ENCODE measurements at places on chromosomes 2 and 18.

GRCh38 chr2:37872192-37872750, 52.8 kb upstream of the RMDN2 start:
- DNase-seq, result no peak

DNA sequence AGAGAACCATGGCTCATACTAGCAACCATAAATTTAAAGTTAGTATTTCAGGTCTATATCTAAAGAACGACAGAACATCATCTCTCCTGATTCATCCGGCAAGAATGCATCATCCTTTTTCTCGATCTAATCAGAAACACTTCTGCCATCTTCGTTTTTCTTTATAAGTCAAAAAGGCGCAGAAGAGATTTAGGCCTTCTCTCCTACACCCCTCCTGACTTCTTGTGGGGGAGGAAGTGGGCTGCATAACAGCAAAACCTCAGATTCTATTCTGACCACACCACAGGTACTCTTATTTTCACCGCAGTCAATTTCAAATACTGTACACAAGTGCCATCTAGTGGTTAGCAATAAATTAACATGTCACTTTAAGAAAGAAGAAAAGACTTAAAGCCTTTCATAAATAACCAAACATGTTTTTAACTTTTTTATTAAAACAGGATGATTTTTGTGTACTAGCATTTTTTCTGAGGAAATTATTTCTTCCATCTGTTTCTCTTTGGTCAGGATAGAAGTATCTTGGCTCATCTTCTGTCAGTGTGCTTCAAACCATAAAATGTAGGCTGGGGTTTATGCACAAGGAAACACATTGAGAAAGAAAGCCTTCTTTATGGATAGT, 48.4 kb upstream of the PIK3C3 start:
- no peak for DNase-seq

GRCh38 chr18:23311351-23312121, 141.6 kb upstream of the RIOK3 start:
- no peak for DNase-seq

DNA sequence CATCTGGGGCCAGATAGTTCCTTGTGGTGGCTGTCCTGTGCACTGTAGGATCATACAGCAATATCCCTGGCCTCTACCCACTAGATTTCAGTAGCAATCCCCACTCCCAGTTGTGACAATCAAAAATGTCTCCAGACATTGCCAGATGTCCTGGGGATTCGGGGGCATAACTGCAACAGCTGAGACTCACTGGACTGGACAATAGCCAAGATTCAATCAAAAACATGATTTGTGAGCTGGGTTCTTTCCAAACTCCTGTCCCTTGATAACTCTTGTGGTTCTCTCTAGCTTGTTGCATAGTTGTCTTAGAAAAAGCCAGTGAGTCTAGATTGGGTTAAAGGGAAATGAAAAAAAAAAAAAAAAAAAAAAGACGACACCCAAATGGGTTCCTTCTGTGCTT, 293.4 kb downstream of the CELF4 start:
- DNase-seq, result no peak

- no peak for DNase-seq
Measured at GRCh38 chr2:53188851-53189510, 578.6 kb upstream of the CHAC2 start.

- DNase-seq, result no peak
Measured at GRCh38 chr2:126986631-126987187, 88.0 kb downstream of the TEX51 start.

DNA sequence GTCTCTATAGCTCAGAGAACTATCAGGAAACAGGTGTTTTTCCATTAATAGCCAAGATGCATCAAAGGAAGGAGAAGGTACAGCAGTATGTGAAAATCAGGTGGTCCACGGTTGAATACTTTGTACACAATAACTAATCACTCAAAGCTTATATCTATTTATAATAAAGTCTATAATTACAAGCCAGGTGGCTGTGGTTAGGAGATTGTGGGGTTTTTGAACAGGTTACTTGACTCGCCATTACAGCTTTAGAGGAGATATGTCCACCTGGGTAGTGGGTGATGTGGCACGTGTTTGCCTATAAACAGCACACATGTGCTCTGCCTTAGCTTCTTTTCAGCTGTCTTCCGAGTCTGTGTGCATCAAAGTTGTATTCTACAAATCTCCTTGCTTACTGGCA, 892.2 kb upstream of the ZEB2 start:
- no peak for DNase-seq

DNA sequence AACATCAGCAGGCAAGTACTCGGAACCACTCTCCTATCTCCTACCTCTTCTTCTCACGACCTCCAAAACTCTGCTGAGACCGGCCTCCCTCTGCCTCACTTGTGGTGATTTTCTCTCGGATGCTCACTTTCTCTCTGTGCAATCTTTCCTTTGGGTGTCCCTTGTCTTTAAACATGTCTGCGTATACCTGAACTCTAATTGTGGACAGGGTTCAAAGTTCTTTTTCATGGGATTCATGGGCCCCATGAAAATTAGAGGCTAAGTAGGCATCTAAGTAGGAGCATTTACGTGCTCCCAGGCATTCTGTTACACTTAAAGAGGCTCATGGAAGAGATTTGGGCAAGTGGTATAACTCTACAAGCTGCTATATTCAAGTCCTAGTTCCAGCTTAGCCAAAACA, 2.1 kb upstream of the PPP1CB start:
- no peak for DNase-seq

DNA sequence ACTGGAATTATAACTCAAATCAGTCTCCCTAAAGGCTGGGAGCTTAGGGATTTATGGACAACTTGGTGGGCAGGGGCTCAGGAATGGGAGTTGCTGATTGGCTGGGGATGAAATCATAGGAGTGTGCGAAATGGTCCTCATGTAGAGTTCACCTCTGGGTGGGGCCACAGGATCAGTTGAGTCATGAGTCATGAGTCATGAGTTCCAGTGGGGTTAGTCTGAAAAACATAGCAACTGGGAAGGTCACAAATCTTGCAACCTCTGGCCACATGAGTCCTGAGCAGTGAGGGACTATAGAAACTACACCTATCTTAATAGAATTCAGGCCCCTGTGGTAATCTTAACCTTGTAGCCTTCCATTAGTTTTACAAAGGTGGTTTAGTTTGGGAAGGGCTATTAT, 383.3 kb downstream of the RBM43 start:
- DNase-seq, result no peak

DNA sequence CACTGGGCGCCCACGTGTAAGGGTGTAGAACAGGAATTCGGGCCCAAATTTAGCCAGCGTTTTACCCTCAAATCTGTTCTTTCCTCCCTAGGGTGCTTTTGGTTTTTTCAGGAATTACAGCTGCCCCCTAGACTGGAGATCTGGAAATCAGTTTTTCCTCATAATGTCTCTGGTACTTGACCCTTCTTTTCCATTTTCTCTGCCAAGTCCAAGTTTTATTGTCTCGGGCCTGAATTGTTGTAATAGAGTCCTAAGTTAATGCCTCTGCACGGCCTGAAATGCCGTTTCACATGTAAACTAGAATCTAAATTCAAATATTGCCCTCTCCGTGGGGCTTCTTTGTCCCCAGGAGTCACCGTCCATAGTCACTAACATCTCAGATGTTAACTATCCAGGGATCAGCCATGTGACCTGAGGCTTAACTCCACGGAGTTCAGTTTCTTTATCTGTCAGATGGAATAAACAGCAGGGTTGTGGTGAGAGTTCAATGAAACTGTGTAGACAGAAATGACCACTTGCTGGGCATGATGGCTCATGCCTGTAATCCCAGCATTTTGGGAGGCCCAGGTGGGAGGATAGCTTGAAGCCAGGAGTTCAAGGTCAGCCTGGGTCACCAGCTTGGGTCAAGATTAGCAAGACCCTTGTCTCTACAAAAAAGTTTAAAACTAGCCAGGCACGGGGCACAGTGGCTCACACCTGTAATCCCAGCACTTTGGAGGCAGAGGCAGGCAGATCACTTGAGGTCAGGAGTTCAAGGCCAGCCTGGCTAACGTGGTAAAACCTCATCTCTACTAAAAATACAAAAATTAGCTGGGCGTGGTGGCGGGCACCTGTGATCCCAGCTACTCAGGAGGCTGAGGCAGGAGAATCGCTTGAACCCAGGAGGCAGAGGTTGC, 12.7 kb upstream of the CABLES1 start:
- DNase-seq, result no peak

GRCh38 chr2:32671885-32672533, 44.2 kb downstream of the TTC27 start:
- DNase-seq, result no peak

DNA sequence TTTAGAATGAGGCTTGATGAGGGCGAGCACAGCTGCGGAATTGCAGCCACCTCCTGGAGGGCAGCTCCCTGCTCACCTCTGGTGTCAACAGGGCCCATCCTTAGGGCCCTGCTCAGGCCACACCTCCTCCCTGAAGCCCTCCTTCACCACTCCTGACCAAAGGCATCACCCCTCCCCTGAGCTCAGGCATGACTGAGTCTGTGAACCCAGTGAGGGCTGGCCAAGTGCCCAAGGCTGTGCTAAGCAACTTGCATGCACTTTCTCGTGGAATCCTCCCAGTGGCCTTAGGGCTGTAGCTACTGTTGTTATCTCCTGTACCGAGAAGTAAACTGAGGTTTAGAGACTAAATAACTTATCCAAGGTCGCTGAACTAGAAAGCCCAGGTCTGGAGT, 101.7 kb downstream of the KLHL29 start:
- no peak for DNase-seq

DNA sequence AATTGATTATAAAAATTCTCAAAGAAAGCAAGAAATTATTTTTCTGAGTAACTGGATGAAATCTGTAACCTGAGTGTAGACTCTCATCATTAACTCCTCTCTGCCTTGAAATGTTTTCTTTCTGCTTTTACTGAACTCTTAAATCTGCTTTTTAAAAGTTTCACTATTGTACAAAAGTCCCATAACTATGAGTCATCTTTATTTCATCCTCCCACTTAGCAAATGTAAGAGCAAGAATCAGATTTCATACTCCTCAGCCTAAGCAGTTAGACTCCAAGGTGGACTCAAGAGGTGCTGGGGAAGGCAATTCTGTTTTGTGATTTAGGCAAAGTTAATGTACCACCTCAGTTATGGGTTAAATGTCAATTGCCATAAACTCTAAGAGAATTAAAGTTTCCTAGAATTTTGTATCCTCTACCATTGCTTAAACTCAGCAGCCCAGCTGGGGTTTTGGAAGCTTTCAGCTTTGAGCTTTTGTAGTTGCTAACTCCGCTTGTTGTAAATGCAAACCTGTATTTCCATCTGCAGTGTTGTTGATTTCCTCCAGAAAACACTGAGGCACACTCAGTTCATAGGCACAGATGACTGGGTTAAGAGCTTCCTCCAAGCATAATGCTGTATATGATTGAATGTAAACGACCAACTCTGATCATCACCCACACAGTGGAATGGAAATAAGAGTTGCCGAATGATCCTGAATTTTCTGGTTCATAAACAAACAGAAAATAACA, 268.8 kb downstream of the ARHGAP15 start:
- no peak for DNase-seq

GRCh38 chr2:204177251-204177976, 240.9 kb downstream of the ICOS start:
- DNase-seq, result no peak

GRCh38 chr2:129906861-129907235, 72.6 kb upstream of the RAB6C start:
- no peak for DNase-seq

- DNase-seq, result no peak
Measured at GRCh38 chr2:236093134-236093533, 75.1 kb downstream of the GBX2 start.

- DNase-seq, result no peak
Measured at GRCh38 chr2:33021542-33022227, 74.9 kb downstream of the LTBP1 start.

DNA sequence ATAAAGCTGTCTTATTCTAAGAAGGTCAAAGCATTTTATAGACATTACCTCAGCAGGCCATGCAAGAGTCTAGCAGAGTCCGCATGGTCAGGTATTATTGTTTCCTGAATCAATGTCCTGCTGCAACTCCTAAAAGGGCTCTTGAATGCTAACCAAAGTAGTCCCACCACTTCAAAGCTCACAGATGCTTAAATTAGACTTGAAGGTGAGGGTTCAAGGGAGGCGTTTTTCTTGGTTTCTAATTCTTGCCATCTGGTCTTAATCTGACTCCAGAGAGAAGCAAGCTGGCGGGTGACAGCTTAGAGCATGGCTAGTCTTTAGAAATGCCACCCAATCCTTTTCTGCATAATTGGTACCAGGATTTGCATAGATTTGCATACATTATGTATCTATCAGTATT, 226.3 kb downstream of the MREG start:
- DNase-seq, result no peak

Data from stimulated activated CD8-positive, alpha-beta memory T cell treated with anti-CD3 and anti-CD28 coated beads, Interleukin-7, amount 100 ng/mL, for 1 hour (primary cell).